ENCODE measurements at places on chromosomes 2 and 18. TPM values are rescaled to one million over a fixed set of nuclear protein-coding genes. Genes with fewer than 3 reads are reported as not detected.

The FN1 gene
- polyA plus RNA-seq = 410 TPM

The CAB39 gene
- 62.3 TPM for polyA plus RNA-seq

The DYSF gene
- 146 TPM for polyA plus RNA-seq

The ESPNL gene
- 2.6 TPM for polyA plus RNA-seq

The DPP10 gene
- 0.32 TPM for polyA plus RNA-seq

The LANCL1 gene
- polyA plus RNA-seq = 52.4 TPM

The CD28 gene
- polyA plus RNA-seq = 3.4 TPM

The RSAD2 gene
- 2.5 TPM for polyA plus RNA-seq

The CPS1 gene
- 0.99 TPM for polyA plus RNA-seq

The AMER3 gene
- polyA plus RNA-seq = not detected

The MLPH gene
- 1.0 TPM for polyA plus RNA-seq

The GREB1 gene
- polyA plus RNA-seq = 10.2 TPM

The UGT1A8 gene
- polyA plus RNA-seq = not detected

The FBXO48 gene
- polyA plus RNA-seq = 1.6 TPM

The LRATD1 gene
- polyA plus RNA-seq = 10.0 TPM

The FOXI3 gene
- 0.05 TPM for polyA plus RNA-seq

The SCN3A gene
- 0.53 TPM for polyA plus RNA-seq

The TNS1 gene
- 111 TPM for polyA plus RNA-seq

The CYBRD1 gene
- polyA plus RNA-seq = 68.3 TPM

The ZRANB3 gene
- 6.9 TPM for polyA plus RNA-seq

The RAPGEF4 gene
- 2.4 TPM for polyA plus RNA-seq

The OR6B2 gene
- not detected for polyA plus RNA-seq

The FBXO41 gene
- 0.18 TPM for polyA plus RNA-seq

The SH3YL1 gene
- polyA plus RNA-seq = 38.7 TPM

The FAM228A gene
- 0.40 TPM for polyA plus RNA-seq

The NR4A2 gene
- 1.6 TPM for polyA plus RNA-seq

The SALL3 gene
- polyA plus RNA-seq = not detected

The RNF138 gene
- polyA plus RNA-seq = 26.2 TPM

The RFX8 gene
- polyA plus RNA-seq = 2.1 TPM

The NCKAP5 gene
- polyA plus RNA-seq = 3.3 TPM

The ZC3H8 gene
- 14.6 TPM for polyA plus RNA-seq

The STPG4 gene
- polyA plus RNA-seq = not detected

The SIX3 gene
- not detected for polyA plus RNA-seq

The PAX8 gene
- polyA plus RNA-seq = 1.9 TPM
